ENCODE measurements at places on chromosomes 7 and 10.
A peak's percentile ranks its signal among the peaks of the same experiment; 100 is the strongest.

- DNase-seq, result no peak
Observed at GRCh38 chr7:142811154-142811737, 40.5 kb downstream of the PRSS2 start.

DNA sequence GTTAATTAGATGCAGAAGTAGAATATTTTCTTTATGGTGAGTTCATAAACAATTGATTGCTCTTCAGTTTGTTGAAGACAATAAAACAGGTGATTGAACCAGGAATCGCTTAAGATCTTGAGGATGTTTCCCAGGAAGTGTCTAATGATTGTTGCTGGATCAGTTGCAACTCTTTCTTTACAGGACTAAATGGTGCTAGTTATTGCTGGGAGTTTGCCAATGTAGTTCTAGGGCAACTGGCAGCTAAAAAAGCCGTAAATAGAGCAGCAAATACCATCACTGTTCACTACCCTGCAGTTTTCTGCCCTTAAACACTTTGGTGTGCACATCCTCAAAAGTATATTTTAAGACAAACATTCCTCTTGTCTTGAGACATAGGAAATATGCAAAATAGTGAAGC lies 119.2 kb upstream of the ANK3 start:
- DNase-seq, result no peak

GRCh38 chr7:131076711-131077181 lies 250.9 kb upstream of the MKLN1 start:
- DNase-seq, result no peak

- DNase-seq, result no peak
Observed at GRCh38 chr7:43868681-43869005, 674 bp downstream of the MRPS24 start.

GRCh38 chr7:36314491-36314890 lies 75.2 kb upstream of the ANLN start:
- no peak for DNase-seq

DNA sequence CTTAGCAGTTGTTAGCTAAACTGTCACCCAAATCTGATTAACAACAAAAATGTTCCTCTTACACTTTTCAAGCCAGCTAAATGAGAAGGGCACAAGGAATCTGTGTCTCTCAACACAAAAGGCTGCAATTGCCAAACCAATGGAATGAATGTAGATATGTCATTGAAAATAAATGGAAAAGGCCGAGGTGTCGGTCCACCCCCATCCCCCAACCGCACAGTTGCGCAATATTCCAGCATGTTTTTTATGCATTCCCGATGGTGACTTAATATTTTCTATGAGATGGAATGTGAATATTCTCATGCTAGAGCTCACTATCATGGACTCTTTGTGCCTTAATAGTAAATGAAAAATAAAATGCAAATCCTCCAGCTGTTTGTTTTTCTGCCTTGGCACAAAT lies 181.6 kb upstream of the LRGUK start:
- DNase-seq, result no peak

- no peak for DNase-seq
Observed at GRCh38 chr7:131753620-131754222, 197.3 kb upstream of the PODXL start.

- no peak for DNase-seq
Observed at GRCh38 chr7:24123076-24123475, 160.9 kb upstream of the NPY start.

DNA sequence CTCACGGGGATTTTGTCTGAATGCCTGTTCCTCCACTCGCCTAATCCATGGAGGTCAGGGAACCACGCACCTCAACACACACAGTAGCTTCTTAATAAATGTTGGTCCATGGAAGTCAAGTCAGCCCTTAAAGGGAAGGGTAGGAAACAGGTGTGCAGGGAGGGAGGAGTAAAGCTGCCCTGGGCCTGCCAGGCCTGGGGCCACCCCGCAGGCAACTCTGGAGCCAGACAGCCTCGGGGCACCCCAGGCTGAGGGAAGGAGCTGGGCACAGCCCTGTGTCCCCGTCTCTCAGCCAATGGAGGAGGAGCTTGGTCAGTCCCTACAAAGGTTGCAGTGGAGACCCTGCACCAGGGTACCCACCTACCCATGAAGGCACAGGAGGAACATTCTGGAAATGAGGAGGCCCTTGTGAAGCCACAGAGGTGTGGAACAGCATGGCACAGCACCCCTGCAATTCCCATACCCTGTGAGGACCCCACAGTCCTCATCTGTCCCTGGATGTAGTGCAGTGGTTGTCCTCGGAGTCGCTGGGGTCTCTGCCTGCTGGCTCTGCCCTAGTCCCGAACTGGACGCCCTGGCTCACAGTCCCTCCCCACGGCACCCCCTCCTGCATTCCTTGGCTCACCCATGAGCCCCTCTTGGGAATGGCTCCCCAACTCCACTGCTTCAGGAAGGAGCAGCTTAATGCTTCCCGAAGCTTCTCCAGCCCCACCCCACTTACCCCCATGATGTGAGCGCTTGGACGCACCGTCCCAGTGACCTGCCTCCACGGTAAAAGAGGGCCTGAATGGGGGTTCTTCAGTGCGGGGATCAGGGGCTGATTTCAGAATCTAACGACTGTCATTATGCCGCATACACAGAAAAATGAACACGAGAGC lies 79.2 kb upstream of the INSIG1 start:
- no peak for DNase-seq

- peak; percentile 31 for DNase-seq
Observed at GRCh38 chr10:78779339-78779955, 289.3 kb upstream of the ZMIZ1 start.

GRCh38 chr7:106448992-106449859 lies 164.4 kb upstream of the NAMPT start:
- DNase-seq, result no peak

DNA sequence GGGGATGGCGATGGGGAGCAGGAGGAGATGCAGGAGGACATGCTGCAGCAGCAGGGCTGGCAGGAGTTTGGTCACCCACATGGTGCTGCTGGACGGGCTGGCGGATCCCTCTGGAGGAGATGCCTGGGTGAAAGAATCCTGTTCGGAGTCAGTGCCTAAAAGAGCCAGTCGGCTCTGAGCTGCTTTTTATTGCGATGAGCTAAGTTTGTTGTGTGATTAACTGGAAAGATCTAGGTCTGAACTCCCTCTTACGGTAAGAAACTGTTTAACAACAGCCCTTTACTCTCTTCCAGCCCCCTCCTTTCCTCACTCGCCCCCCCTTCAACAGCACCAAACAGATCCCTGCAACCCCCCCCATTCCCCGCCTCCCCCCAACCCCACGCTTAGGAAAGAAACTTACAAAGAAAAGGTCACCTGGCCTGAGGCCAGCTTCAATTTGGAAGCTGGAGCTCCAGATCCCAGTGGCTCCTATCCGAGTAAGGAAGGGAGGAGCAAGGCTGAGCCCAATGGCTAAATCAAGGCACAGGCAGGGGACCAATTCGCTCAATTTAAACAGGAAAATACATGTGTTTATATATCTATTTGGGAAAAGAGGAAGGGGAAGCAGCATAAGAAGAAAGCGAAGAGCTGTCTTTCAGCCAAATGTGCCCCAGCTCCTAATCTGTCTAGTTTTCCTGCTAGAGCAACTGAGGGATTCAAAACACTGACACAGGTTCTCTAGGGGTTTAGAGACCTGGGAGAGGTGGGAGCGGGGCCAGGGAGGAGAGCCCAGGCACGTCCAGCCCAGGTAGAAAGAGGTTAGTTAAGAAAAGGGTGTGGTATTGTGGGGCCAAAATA lies at the start of gene HGF:
Gene HGF, minus strand, starts transcription at position 157 of the 837 bp plus-strand sequence. Its CDS starts 76 bp downstream, at position 81.
- no peak for DNase-seq

DNA sequence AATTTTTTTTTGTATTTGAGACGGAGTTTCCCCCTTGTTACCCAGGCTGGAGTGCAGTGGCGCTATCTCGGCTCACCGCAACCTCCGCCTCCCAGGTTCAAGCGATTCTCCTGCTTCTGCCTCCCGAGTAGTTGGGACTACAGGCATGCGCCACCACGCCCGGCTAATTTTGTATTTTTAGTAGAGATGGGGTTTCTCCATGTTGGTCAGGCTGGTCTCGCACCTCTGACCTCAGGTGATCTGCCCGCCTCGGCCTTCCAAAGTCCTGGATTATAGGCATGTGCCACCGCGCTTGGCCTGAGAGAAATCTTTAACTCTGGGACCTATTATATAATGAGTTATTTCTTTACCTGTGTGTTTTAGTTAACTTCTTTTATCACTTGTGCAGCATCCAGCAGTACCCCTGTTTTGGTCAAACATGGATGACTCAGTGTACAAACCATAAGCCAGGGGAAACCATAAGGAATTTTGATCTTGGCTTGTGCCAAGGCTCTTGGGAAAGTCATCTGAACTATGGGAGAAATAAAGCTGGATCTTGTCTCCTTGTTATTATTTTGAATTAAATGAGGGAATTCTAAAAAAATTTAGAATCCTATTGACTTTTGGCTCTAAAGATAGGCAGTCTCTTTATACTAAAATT lies 23.6 kb upstream of the ZRANB1 start:
- no peak for DNase-seq

- no peak for DNase-seq
Observed at GRCh38 chr10:87864496-87865059, 1.2 kb downstream of the PTEN start.

DNA sequence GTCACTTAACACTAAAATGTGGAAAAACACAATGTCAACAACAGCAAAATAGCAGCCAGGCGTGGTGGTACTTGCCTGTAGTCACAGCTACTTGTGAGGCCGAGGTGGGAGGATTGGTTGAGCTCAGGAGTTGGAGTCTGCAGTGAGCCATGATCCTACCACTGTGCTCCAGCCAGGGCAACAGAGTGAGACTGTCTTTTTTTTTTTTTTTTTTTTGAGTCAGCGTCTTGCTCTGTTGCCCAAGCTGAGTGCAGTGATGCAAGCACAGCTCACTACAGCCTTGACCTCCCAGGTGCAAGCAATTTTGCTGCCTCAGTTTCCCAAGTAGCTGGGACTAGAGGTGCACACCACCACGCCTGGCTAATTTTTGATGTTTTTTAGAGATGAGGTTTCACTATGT lies 6.1 kb downstream of the KCTD7 start:
- DNase-seq, result no peak

DNA sequence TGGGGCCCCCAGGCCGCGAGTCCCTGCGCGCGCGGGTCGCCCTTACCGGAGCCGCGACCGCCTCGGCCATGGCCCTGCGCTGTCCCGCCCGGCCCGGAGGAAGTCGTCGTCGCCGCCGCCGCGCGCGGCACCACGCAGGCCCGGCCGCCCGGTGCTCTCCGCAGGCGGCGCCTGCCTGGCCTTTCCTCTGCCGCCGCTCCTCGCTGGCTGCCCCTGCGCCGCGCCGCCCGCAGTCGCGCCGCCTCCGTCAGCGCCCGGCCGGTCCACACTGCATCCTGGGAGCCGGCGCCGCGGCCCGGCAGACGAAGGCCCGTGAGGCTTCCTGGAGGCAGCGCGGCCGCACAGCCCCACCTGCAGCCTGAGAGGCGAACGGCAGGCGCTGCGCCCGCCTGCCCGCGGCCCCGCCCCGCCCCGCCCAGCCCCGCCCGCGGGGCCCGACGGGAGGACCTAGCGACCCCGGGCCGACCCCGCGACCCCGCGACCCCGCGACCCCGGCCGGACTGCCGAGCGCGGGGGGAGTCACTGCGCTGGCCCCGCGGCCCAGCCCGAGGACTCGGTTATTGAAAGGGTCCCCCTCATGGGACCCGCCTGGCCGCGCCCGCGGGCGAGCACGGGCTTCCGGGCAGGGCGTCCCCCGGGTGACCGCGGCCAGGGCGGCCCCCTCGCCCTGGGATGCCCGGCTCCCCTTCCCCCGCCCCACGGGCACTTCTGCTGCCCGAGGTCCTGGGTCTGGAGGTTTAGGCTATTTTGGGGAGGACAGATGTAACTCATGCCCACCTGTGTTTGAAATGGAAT lies at the start of gene ZNF746:
Gene ZNF746, minus strand, starts transcription at position 343 of the 795 bp plus-strand sequence. Its CDS starts 273 bp downstream, at position 70.
- peak; percentile 94 for DNase-seq

DNA sequence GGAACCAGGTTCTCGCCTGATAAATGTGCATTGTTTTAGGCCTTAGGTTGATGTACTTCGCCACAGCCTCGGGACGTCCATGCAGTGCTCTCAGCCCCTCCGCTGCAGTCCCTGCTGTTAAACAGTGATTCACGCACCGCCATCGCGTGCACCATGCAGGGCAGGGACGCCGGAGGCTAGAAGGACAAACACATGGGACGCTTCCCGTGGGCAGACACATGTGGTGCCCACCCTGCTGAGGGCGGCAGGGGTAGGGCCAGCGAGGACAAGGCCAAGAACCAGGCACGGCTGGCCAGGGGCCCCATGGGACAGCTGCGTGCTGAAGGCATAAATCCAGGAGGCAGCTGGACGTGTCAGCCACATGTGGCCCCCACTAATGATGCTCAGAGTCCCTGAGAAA lies 394.7 kb downstream of the PTPRN2 start:
- no peak for DNase-seq

- no peak for DNase-seq
Observed at GRCh38 chr10:15349112-15349511, 22.0 kb downstream of the FAM171A1 start.

GRCh38 chr10:97596101-97597082 lies 6.9 kb downstream of the C10orf62 start:
- no peak for DNase-seq

- no peak for DNase-seq
Observed at GRCh38 chr7:54955696-54956420, 63.0 kb upstream of the EGFR start.

DNA sequence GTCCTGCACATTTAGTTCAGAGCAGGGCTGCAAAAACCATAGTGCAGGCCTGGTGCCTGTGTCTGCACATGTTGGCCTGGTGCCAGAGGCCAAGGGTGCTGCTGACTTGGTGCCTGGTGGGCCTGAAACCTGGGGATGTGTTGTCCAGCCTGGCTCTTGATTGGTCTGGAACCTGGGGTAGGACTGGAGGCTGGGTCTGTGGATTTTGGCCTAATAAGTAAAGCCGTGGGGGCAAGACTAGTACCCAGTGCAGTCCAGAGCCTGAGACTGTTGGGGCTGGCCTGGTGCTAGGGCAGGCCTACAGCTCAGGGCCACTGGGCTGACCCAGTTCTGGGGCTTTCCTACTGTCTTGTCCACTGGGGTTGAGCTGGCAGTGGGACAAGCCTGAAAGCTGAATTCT lies 817.9 kb downstream of the DNAJB9 start:
- DNase-seq, result peak; percentile 49

GRCh38 chr10:27611236-27611635 lies 107.1 kb downstream of the RAB18 start:
- no peak for DNase-seq

GRCh38 chr10:101901340-101901739 lies 57.7 kb upstream of the KCNIP2 start:
- DNase-seq, result no peak
